Nucleus accumbens (tissue), 56 donors: ENCODE measurements at places on chromosomes 1 and 21.

GRCh38 chr1:210570116-210570515 is 241.4 kb downstream of the HHAT start:
- DNase-seq: no peak

DNA sequence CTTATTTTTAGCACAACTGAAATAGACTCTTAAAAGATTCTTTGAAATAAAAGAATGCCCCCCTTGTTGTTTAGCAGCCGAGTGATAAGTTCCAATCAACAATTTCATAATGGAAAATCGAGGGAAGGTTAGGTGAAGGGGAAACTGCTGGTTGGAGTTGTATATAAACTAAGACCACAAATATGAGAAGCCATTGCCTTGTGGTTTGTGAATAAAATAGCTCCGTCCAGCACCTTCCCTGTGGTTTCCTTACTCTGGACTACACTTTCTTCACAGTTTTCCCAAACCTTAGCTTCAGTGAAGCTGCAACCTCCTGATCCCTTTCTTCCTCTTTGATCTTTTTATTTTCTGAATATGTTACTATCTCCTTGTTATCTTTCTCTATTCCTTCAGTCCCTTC is 6.7 kb upstream of the RAB3GAP2 start:
- no peak for DNase-seq

DNA sequence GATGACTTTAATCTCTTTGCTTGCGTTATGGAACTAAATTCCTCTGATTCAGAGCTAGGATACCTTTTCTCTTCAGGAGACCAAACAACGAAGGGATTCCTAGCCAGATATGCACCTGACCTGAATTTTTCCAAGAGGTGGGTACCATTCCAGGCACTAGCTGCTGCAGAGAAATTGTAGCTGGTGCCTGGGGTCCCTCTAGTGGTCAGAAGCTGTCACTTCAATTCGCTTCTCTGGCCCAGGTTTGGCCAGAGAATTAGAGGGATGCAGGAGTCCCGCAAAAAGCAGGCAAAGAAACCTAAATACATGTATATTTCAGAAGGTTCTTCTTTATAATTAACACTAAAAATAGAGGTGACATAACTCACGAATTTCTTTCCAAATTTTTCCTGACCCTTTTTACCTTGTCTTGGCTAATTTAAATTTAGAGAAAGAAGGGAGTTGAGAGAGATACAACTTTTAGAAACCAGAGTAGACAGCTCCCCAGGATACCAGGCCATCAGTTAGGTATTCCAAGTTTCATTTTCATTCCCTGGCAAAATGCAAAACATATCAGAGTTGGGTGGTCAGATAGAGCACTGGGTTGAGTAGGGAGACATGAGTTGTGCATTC is 9.6 kb downstream of the ACKR1 start:
- no peak for DNase-seq

DNA sequence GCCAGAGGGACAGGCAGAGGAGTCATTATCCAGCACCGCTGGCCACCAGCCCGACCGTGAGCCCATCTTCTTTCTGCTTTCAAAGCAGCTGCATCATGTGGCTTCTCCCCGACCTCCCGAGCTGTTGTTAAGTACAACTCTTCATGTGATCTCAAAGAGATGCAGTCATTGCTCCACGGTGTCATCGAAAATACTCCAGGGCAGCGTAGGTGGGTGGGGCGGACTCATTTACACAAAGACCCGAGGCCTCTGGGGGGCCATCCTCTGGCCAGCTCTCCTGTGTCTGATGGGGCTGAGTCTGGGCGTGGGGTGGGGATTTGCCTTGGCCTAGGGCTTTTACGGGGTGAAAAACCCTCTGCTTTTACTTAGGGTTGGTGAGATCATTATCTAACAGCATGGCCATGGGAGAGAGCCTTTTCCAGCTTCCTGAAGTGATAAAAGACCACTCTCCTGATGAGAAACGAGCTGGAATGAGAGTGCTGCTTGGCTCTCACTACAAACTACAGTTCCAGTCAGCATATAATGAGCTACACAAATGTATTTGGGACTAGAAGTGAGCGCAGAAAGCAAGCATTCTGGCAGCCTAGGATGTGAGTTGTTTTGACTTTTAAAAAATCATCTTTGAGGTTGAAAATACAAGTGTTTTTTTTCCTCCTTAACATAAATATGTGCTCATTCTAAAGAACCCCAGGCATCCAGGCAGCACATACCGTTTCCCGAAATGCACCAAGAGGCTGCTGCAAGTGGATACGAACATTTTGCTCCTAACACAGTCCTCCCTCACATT is 165.0 kb downstream of the RHOU start:
- DNase-seq: no peak

- peak; percentile 76 for DNase-seq
Measured at GRCh38 chr1:201468844-201469644, at the start of gene PHLDA3. PHLDA3 (minus strand) TSS chr1:201469188; CDS start chr1:201468786, 402 bp downstream.

DNA sequence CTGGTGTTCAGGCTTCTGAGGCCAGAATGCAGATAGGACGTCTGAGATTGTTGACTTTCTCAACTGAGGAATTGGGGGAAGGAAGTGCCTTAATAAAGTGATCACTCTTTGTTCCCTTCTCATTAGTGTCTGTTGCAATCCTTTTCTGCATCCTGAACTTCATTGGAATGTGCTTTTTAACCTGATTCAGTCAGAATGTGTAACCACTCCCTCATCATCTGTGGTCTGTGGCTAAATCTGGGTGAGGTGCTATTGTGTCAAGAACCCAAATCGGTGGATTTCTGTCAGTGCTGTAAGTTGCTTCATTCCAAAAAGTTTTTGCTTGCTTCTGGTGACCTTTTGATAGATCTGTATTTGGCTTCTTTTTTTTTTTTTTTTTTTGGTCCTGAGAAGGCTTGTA is 38.2 kb downstream of the ARID1A start:
- DNase-seq: no peak

- no peak for DNase-seq
Measured at GRCh38 chr1:30366911-30367310, 356.5 kb downstream of the MATN1 start.

- DNase-seq: no peak
Measured at GRCh38 chr21:45147473-45148315, 73.3 kb downstream of the ADARB1 start.

GRCh38 chr1:14773396-14774025 is 175.0 kb downstream of the KAZN start:
- DNase-seq: no peak

GRCh38 chr1:164689672-164690511 is 130.9 kb downstream of the PBX1 start:
- DNase-seq: no peak

DNA sequence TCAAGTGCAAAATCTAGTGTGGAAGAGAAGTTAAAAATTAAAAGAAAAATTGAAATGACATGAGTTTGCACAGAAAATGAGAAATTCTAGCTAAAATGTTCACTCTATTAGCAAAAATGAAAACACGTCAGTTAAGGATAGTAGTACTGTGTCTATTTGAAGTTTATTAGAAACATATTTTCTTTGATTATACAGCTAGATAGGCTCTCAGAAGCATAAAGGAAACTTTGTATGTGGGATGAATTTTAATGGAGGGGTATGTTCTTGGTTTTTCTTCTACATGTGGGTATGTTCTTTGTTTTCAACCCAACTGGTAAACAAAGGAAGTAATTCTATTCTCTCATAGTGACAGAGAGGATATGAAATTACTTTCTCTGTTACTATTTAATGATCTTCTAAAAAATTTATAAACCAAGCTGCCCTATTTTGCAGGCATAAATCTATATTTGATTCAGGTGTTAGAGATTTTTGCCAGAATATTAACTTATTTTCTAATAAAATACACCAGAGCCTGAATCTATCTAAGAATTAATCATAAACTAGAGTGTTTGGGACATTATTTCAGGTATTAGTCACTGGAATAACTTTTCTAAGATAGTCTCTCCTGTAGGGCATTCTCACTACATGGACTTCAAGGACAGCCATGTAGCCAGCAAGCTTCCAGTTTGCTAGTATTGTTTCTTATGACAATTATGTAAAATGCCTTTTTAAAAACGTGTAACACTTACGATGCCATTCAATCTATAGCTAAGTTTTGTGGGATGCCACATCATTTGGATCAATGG is 15.8 kb downstream of the GPSM2 start:
- DNase-seq: no peak

DNA sequence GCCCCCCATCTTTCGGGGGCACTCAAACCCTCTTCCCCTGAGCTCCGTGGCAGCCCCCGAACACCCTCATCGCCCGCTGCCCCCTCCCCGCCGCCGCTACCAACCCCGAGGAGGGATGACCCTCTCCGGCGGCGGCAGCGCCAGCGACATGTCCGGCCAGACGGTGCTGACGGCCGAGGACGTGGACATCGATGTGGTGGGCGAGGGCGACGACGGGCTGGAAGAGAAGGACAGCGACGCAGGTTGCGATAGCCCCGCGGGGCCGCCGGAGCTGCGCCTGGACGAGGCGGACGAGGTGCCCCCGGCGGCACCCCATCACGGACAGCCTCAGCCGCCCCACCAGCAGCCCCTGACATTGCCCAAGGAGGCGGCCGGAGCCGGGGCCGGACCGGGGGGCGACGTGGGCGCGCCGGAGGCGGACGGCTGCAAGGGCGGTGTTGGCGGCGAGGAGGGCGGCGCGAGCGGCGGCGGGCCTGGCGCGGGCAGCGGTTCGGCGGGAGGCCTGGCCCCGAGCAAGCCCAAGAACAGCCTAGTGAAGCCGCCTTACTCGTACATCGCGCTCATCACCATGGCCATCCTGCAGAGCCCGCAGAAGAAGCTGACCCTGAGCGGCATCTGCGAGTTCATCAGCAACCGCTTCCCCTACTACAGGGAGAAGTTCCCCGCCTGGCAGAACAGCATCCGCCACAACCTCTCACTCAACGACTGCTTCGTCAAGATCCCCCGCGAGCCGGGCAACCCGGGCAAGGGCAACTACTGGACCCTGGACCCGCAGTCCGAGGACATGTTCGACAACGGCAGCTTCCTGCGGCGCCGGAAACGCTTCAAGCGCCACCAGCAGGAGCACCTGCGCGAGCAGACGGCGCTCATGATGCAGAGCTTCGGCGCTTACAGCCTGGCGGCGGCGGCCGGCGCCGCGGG is 837 bp downstream of the FOXD3 start:
- no peak for DNase-seq

DNA sequence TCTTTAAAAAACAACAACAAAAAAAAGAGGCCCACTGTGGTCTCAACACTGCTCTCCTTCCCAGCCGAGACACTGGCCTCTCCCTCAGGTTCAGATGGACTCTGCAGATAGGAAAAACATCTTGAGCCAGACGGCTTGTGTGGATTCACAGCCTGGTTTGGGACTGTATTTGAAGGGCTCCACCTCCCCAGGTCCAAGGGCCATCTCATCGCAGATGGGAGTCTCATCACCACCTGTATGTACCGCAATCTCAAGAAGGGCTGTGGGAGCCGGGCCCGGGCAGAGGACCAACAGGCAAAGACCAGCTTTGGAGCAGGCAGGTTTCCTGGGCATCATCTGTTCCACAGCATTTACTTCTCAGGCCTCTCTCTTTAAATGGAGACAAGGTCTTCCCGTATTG is 10.3 kb downstream of the ZBTB48 start:
- DNase-seq: no peak

- no peak for DNase-seq
Measured at GRCh38 chr1:47682198-47682597, 244.4 kb downstream of the FOXD2 start.

DNA sequence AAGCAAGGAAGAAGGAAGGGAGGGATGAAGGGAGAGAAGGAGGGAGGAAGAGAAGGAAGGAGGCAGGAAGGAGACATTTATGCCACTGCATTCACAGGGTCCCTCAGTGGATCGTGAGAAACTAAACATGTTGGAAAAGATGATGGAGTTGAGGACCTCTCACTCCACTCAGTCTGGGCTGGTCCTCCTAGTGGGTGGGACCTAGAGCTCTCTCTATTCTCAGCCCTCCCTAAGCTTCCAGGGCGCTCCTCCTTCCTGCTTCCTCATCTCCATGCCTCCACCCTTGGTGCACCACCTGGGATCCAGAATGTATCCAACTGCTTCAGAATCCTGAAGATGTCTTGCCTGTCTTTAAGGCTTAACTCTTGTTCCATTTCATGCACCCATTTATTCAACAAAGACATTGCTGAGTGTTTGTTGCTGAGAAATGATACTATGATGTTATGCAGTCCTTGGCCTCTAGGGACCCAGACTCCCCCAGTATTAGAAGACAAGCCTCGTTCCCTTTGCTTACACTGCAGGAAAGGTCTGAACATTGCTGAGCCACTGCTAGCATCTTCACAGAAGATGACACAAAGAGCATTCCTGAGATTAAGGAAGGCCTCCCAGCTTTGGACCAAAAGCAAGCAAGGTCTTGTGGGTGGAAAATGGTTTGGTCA is 88.5 kb downstream of the BEND5 start:
- no peak for DNase-seq

DNA sequence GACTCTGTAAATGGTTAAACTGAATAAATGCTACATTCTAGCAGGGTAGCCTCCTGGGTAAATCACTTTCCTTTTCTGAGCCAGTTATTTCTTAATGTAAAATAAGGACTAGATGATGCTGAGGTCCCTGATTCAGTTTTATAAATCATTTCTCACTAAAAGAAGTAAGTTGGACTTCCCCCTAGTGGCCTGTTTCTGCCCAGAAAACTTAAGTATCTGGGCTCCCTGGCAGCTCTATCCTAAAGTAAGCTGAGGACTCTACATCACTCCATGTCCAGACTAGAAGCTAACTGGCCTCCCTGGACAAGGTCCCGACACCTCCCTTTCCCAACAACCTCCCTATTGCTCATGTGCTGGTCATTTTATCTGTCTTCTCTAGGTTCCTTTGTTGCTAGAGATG is 3.0 kb downstream of the GPN2 start:
- no peak for DNase-seq

GRCh38 chr1:233909195-233909594 is 4.7 kb downstream of the SLC35F3 start:
- no peak for DNase-seq

DNA sequence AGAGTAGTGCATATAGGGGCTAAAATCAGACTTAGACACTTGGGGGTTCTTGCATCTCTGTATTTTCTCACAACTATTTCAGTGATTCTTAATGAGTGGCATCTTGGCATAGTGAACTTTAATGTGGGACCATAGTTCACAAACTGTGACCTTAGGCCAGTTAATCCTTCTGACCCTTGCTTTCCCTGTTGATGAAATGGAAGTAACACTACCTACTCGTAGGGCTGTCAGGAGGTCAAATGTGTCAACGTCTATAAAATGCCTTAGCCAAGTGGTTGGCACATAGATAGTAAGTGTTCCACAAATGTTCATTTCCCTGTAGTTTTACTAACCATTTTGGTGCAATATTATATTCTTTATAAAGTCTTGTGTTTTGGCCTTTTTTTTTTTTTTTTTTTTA is 49.4 kb downstream of the DYRK1A start:
- no peak for DNase-seq

DNA sequence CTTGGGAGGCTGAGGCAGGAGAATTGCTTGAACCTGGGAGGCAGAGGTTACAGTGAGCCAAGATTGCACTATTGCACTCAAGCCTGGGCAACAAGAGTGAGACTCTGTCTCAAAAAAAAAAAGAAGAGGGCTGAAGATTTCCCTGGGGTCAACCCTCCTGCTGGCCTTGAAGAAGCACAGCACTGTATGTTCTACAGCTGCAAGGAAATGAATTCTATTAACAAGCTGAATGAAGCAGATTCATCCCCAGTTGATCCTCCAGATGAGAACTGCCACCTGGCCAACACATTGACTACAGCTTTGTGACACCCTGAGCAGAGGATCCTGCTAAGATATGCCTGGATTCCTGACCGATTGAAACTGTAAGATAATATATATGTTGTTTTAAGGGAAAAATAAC is 129.5 kb downstream of the ADSS2 start:
- no peak for DNase-seq

- DNase-seq: no peak
Measured at GRCh38 chr1:156097499-156098178, 15.4 kb upstream of the MEX3A start.
